HCEC 1CT (cell line): ENCODE measurements at places on chromosomes 6 and 20.

DNA sequence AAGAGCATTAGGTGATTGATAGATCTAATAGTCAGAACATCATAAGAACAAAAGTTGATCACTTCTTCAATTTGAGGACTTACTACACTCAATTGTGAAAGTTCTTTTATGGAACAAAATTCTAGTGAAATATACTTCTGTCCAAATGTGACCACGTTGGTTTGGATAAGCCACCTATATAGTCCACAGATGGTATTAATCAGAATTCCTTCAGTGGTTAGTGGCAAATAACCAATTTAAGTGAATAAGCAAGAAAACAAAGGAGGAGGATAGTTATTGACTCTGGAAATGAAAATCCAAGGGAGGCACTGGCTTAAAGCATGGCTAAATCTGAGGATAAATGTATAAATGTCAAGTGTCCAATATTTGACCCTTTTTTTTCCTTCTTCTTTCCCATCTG lies 268.5 kb upstream of the MARCKS start:
- no peak for DNase-seq

GRCh38 chr6:112330071-112330878 lies 16.9 kb upstream of the RFPL4B start:
- DNase-seq: peak; percentile 44

DNA sequence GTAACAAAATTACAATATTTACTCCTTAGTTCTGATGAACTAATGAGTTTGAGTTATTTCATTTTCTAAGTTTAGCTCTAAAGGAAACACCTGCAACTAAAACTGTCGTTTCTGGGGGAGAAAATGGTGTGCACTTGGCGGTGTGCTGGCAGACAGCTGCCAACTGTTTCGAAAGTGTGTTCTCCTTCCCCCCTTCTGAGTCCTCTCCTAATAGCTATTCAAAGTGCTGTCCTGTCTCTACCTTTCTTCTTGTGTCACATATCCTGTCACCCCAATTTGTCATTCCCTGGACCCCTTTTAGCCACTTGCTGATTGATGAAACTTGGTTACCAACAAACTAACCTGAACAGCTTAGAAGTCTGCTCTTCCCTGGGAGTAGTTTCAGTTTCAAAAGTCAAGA lies 4.9 kb upstream of the UBE2J1 start:
- DNase-seq: no peak

- peak; percentile 95 for DNase-seq
These were observed 8.4 kb downstream of the GMDS start for GRCh38 chr6:2237001-2237400.

DNA sequence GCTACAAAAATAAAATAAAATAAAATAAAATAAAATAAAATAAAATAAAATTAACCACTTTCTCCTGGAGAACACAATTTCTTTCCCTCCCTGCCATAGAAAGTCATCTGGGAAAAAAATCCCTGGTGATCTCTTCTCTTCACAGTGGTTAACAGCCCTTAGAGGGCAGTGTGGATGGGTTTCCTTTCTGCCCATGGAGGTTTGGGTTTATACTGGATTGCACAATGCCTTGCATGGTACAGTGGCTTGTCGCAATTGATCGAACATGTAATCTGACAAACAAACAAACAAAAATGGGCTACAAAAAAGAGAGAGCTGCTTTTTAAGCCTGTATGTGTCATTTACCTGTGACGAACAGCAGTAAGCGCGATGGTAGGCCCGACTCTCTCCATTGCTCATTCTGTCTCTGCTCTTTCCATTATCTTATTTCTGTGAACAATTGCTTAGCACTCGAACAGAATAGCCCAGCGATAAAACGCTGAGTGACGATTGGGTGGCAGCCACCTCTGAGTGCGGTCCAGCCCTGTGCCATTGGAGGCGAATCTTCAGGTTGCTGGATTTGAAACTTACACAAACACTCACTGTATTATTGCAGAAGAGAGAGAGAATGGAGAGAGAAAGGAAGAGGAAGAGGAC lies 166.1 kb downstream of the CD83 start:
- DNase-seq: no peak

GRCh38 chr6:53130569-53131290 lies 17.9 kb downstream of the GCM1 start:
- no peak for DNase-seq

DNA sequence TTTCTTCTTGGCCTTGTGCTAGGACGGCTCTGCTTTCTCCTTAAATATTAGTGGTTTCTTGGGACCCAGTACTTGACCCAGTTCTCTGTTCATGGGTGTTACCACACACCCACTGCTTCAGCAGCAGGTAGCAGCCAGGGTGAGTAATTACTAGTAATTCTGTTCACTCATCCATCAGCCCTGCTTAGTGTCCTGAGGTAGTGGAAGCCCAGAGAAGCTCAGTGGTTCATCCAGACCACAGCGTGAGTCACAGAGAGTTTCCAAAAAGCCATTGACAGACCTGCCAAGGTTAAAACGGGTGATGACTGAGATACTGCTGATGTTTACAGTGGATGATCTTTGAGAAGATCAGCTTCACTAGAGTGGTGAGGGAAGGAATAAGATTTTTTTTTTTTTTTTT lies 51.7 kb upstream of the HINT3 start:
- peak; percentile 76 for DNase-seq

GRCh38 chr6:128676456-128676855 lies 156.1 kb upstream of the PTPRK start:
- DNase-seq: no peak

DNA sequence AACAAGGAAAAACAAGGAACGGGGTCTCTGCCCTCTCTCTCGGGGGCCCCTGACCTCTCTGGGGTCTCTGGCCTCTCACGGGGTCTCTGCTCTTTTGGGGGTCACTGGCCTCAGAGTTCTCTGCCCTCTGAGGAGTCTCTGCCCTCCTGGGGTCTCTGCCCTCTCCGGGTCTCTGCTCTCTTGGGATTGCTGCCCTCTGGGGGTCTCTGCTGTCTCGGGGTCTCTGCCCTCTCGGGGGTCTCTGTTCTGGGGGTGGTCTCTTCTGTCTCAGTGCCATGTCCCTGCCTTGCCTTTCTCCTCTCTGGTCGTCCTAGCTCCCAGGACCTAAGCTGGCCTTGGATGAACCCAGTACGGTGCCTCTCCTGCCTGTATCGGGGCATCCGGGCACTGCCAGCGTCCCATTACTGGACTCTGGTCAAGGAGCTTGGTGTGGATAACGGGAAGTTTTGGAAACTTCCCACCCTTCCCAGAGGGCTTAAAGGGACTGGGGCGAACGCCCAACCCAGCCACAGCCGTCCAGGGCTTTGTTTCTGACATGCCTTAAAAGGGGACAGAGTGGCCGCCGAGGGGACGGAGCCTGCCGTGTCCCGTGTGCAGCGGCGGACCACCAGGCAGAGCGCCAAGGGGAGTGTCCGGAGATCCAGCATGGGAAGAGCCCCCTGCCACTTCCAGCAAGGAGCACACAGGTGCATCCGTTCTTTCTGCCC lies 24.7 kb upstream of the MRGBP start:
- DNase-seq: no peak

DNA sequence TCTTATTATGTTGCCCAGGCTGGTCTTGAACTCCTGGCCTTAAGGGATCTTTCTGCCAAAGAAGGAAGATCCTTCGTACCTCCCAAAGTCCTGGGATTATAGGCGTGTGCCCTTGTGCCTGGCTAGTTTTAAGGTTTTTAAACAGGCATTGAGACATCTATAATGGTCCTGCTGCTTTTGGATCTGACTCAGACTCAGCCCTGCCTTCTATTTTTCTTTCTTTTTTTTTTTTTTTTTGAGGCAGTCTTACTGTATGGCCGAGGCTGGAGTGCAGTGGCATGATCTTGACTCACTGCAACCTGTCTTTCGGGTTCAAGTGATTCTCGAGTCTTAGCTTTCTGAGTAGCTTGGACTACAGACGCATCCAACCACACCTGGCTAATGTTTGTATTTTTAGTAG lies 73.7 kb downstream of the PHF20 start:
- no peak for DNase-seq

GRCh38 chr6:154450498-154450897 lies 60.0 kb downstream of the CNKSR3 start:
- no peak for DNase-seq

- no peak for DNase-seq
These were observed 19.1 kb upstream of the PGK2 start for GRCh38 chr6:49806145-49806544.

- DNase-seq: no peak
These were observed 122.5 kb downstream of the MTHFD1L start for GRCh38 chr6:150987855-150988464.

- no peak for DNase-seq
These were observed 20.0 kb downstream of the VTA1 start for GRCh38 chr6:142167071-142167470.

DNA sequence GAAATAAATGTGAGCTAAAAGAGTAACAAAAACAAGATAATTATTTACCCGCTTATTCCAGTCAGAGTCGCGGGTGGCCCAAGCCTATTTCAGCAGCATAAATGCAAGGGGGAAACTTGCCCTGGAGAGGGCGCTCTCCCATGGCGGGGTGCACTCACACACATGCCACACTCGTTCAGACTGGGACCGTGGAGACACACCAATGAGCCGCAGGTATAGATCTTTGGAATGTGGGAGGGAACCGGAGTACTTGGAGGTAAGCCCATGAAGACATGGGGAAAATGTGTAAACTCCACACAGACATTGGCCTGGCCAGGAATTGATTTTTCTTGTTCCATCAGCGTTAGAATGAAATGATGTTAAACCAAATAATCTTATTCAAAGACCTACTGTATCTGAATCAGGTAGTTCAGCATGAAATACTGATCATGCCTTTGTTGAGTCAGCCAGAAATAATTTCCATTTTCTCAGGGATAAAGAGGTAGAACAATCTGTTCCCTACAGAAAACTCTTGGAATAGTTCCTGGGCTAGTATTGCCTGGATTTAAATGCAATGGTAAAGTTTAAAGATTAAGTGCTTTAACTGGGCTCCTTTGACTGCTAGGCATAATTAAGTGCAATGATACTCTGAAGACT lies 191.5 kb downstream of the MCHR2 start:
- DNase-seq: no peak

GRCh38 chr20:51050531-51051075 lies 27.7 kb upstream of the KCNG1 start:
- no peak for DNase-seq

- peak; percentile 39 for DNase-seq
These were observed 128.0 kb downstream of the PHACTR1 start for GRCh38 chr6:12844284-12845223.

DNA sequence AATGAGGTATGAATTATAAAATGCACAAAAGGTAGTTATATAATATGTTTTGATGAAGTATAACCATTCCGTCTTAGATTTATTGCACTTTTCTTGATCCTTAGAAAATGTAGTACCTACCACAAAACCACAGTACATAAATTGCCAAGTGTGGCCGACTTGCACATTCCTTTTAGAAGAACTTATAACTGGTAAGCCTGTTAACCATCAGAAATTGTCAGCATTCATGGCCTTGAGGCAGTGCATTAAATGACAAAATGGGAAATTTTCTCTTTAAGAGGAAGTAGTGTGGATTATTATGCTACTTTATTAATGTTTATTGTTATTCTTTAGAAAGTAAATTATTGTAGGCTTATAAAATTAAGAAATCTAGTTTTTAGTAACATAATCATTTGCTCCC lies 29.6 kb downstream of the TAB2 start:
- DNase-seq: no peak

GRCh38 chr6:158283304-158283980 lies 28.8 kb upstream of the TULP4 start:
- DNase-seq: peak; percentile 46

GRCh38 chr6:22313796-22314195 lies 17.0 kb upstream of the PRL start:
- no peak for DNase-seq

DNA sequence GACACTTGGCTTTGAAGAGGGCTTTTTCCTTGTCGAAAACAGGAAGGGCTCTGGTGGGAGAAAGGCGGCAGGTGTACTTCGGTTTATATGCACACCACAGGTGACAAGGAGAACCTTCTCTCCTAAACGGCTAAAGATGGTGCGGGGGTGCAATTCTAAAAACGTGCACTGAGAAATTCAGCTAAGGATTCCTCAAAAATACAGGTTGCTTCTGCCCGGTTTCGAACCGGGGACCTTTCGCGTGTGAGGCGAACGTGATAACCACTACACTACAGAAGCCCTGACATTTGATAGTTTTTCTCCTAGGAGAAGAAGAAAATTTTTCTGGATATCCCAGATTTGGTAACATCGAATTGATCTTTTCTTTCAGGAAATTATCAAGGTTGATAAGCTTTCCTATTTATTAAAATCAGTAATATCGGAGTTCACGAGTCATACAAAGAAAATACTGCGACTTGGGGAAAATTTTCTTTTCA lies 32.0 kb downstream of the POM121L2 start:
- DNase-seq: peak; percentile 34

- no peak for DNase-seq
These were observed 501.1 kb upstream of the POU3F2 start for GRCh38 chr6:98333273-98333672.

- DNase-seq: no peak
These were observed 36.5 kb upstream of the MPC1 start for GRCh38 chr6:166419286-166419685.

GRCh38 chr6:87799651-87800050 lies 97.6 kb upstream of the AKIRIN2 start:
- no peak for DNase-seq

DNA sequence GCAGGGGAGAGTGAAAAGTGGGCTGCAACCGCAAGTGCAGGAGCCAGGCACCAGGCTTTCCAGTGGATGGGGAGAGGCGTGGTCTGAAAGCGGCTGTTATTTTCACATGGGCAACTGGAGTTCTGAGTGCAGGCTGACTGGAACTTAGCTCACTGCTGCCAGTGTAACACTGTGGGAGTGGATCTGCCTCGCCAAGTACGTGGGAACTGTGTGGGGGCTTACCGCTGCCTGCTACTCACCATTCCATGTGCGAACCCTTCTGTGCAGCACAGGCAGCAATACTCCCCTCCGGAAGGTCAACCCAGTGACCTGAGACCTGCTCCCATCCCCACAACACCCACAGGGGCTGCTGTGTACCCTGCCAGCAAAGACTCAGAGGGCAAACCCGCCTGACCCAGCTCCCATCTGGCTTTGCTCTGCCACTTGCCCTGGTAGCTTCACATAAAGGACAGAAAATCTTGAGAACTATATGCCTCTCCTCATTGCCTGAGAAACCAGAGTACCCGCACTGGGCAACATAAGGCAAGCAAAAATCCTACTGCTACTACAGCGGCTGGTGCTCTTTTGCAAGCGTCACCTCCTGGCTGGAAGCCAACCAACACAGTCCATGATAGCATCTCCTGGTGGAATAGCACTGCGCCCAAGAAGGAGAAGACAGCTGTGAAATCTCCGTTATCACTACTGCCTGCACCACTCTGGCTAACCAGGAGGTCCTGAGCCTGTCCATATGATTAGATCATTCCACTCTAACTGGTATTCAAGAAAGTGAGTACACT lies 54.4 kb upstream of the SIRPG start:
- DNase-seq: no peak

GRCh38 chr6:33298773-33299236 lies at the start of gene RGL2:
RGL2 (minus strand) TSS chr6:33298942; CDS start chr6:33298610, 332 bp downstream.
- DNase-seq: peak; percentile 48

- no peak for DNase-seq
These were observed 312.2 kb downstream of the ADGRG6 start for GRCh38 chr6:142613981-142614380.

DNA sequence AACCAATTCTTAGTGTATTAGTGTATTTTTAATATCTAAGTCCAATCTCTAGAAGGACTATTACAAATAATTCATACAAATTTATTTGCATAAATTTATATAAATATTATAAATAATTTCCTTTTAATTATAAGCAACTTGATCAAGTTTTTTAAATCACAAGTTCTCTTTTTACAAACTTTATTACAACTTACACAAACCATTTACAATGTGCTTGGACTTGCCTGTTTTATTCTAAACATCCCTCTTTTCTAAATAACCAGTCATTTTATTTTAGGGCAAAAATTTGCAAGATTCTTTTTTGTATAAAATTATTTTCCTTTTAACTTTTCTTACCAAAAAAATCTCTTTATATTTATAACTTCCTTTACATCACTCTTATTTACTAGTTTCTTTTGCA lies 83.5 kb upstream of the SYNCRIP start:
- DNase-seq: no peak
